NCI-H187 treated with DMSO at 0.1 percent for 48 hours (cell line): ENCODE measurements at places on chromosomes 1 and 21.

DNA sequence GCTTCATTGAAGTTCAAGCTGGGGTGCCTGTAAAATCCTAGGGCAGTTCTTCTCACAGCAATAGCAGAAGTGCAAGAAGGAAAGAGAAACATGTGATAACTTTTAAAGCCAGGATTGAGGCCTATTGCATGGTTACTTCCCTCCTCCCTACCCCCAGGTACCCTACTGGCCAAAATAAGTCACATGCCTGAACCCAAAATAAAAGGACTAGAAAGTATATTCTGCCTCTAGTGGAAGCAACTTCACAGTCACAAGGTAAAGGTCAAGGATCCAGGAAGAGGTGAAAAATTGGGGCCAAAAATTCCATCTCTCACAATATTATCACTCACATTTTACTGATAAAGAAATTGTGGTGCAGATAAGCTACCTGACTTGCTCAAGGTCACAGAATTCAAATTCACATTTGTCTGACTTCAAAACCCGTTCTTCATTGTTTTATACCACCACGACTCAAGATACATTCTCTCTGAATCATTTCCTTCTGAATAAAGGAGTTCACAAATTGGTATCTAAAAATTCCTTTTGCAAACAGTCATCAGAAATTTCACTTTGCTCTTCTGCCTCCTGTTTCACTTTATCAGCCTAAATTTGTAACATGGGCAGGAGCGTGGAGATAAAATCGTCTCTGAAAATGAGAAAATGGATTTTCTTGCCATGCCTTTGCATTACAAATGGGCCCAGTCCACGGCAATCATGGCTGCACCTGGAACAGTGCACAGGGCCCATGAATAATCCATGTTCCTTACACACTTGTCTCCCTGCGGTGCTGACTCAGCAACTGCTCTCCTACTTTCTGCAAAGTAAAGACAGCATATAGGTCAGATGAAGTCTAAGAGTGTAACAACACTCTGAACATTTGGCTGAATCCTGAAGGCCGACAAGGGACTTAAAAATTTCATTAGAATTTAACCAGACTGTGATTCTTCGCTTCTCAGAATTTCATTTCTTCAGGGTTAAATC, 485.3 kb upstream of the NFIA start:
- DNase-seq = no peak

DNA sequence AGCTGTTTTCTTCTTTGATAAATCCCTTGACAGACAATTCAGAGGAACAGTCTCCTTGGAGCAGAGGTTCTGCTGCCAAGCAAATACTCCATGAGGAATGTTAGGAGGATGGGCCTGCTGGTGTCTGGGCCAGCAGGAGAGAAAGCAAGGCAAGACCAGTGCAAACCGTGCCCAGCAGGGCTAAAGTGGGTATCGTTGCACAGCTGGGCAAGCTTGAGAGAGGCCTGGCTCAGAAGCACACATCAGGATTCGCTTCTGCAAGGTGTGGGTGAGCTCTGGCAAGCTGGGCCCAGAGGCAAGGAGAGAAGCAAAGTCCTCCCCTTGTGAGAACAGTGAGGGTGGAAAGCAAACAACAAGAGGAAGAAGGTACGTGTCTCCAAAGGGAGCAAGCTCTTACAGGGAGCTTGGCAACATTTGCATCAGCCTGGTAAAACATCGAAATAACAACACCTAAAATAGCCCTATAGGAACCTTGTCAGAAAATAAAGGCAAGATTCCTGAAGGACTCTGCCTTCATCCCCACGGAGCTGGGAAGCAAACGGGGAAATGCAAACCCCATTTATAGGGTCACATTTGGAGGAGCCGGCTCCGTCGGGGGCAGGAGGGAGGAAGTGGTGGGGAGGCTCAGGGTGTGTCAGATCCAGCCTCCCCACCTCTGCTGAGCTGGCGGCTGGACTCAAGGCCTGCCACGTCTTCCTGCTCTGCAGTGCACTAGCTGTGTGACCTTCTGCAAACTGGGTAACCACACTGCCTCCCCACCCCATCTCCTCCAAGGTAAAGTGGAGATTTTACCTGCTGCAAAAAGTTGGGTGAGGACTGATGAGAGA, 62.3 kb upstream of the HIVEP3 start:
- DNase-seq = no peak

DNA sequence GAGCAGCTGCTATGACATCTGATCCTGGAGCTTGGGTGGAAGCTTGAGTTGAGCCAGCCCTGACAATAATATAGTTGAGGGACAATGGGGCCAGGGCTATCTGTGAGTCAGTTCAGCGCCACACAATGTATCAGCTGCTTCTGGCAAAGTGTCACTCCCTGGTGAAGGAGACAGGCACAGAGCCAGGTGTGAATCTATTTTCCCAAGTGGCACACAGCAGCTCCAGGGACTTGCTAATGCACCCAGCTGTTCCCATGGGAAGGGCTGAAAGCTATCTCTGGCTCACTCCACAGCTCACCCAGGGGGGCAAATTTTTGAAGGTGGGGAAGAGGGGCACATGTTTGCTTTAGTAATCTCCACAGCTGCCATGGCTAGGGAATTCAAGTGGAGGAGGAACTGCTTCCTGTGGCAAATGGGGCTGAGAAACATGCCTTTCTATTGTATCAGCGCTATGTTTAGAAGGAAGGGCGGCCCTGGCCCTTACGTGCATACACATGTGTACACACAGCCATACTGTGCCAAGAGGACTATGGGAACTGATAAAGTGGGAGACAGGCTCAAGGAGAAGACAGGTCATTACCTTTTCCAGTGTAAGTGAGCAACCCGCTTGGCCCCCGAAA, 2.2 kb downstream of the CYB5R1 start:
- peak; percentile 100 for DNase-seq

- no peak for DNase-seq
These were observed 229.6 kb upstream of the JUN start for GRCh38 chr1:59013276-59013927.

GRCh38 chr1:45551684-45552083, 1.1 kb downstream of the AKR1A1 start:
- DNase-seq = no peak

- no peak for DNase-seq
These were observed 168.9 kb upstream of the C21orf91 start for GRCh38 chr21:17988102-17988437.

- DNase-seq = no peak
These were observed 41.5 kb downstream of the LHX4 start for GRCh38 chr1:180271272-180272255.

GRCh38 chr21:42939582-42940413, 14.4 kb upstream of the ERVH48-1 start:
- no peak for DNase-seq

DNA sequence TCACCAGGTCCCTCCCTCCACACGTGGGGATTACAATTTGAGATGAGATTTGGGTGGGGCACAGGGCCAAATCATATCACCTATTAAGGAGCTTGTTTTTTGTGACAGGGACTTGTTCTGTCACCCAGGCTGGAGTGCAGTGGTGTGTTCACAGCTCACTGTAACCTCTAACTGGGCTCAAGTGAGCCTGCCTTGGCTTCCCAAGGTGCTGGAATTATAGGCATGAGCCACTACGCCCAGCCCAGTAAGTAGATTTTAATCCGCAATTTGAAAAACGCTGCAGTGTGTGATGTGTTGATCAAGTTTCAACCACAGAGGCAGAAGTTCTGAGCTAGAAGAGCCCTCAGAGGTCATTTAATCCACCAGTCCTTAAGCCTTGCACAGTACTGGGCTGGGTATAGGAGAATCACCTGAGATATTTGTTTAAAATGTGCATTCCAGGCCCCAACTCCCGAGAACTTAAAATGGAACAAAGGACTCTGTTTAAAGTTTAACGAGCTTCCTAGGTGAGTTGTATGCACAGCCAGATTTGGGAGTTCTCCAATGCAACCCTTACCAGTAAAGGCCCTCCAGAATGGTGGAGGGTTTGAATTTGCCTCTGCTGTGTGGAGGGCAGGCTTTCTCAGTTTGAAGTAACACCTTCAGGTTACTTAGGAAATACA, 13.4 kb downstream of the RPL11 start:
- no peak for DNase-seq

GRCh38 chr21:32645261-32646182, 33.3 kb upstream of the CFAP298 start:
- DNase-seq = no peak
